B cell (primary cell): ENCODE measurements at places on chromosomes 7 and 10. TPM values are rescaled to one million over a fixed set of nuclear protein-coding genes. Genes with fewer than 3 reads are reported as not detected.
A peak's percentile ranks its signal among the peaks of the same experiment; 100 is the strongest.

- DNase-seq: no peak
- H3K4me3 ChIP-seq: no peak overlapping the region
- H3K27ac ChIP-seq: no peak overlapping the region
- H3K4me1 ChIP-seq: no peaks in the 10 kb centered on the region
These were observed 341.1 kb upstream of the SEMA3A start for GRCh38 chr7:84535580-84536270.

DNA sequence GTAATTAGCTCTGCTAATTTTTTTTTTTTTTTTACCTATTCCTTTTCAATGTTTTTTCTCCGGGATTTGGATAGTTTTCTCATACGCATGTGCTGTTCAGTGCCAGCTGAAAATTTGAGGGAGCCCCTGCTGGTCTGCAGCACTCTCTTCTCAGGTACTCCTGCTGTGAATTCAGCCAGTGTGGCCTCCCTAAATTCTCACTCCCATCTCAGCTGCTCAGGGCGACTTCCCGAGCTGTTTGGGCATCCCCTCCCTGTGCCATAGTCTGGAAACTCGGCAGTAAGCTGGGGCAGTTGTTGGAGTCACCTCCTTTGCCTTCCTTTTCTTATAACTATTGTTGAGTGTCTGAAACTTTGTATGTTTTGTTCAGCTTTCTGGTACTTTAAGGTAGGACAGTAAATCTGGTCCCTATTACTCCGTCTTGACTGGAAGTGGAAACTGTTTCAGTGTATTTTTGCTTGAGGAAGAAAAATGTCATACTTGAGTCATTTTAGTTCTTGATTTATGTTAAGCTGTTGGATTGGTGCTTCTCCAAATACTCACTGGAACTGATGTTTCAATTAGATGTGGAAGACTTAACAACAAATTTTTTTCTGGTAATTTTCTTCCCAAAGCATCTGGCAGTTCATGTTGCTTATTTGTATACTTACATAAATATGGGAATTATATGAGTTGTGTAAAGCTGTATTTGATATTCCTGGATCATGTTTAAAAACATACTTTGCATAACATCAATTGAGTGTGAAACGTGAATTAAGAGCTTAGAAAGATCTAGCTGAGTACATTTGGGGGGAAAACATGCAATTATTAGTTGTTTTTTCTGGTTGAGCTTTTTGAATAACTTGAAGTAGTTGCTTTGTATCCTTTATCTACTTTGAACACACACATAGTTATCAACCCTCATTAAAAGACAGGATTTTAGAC, 33.7 kb downstream of the MINPP1 start:
- no peak for DNase-seq
- H3K27me3 ChIP-seq: no peaks in the 10 kb centered on the region
- no peak overlapping the region for H3K4me3 ChIP-seq
- no peak overlapping the region for H3K27ac ChIP-seq

Gene LLCFC1
- not detected in 2 replicates for polyA plus RNA-seq

DNA sequence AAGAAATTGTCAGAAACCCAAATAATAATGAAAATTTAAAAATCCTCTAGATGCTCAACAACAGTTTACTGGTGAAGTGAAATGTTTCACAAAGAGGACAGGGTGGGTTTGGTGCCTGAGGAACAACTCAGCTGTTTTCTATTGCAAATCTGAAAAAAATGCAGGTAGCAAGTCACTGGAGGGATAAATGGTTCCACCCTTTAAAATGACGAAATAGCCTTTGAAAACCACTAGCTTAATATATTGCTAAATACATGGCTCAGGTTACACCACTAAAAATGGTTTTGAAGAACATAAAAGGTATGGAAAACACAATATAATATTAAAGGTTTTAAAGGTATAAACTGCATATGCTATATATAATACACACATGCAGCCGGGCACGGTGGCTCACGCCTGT, 69.5 kb downstream of the LMBR1 start:
- H3K36me3 ChIP-seq: no peaks in the 10 kb centered on the region
- H3K4me3 ChIP-seq: no peak overlapping the region
- DNase-seq: no peak
- H3K4me1 ChIP-seq: no peaks in the 10 kb centered on the region
- H3K27ac ChIP-seq: no peak overlapping the region

DNA sequence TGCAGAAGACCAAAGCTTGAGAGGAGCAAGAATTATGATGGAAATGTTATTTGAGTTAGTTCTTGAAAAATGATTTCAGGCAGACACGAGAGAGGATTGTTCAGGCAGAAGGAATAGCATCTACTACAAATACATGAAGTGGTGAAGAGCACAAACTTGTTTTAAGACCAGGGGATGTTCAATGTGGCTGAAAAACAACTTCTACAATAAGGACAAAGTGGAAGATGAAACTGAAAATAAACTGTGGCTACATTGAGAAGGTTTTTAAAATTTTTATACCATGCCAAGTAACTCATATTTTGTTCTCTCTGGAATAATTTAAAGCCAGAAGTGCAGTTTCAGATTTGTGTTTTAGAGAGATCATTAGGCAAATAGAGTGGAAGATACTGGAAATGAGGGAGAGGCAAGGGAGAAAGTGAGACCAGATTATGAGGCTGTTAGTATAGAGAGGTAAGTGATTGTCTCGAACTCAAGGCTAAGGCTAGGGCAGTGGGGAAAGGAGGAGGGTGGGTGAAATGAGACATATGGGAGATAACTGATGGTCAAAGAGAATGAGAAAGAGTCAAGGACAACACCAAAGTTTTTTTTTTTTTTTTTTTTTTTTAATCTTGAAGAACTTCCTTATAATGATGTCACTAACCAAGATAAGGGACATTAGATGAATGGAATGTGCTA, 115.4 kb downstream of the MDFIC start:
- H3K4me3 ChIP-seq: no peak overlapping the region
- H3K36me3 ChIP-seq: no peaks in the 10 kb centered on the region
- no peak for DNase-seq
- H3K27ac ChIP-seq: no peak overlapping the region
- no peaks in the 10 kb centered on the region for H3K4me1 ChIP-seq
- H3K27me3 ChIP-seq: no peaks in the 10 kb centered on the region

- H3K4me1 ChIP-seq: peaks cover 39% of the 10 kb centered on the region
- no peaks in the 10 kb centered on the region for H3K27me3 ChIP-seq
- peak; percentile 85 for DNase-seq
- peaks cover 52% of the 10 kb centered on the region for H3K36me3 ChIP-seq
- peak overlapping the region; percentile 28 for H3K27ac ChIP-seq
These were observed 85.8 kb downstream of the GSAP start for GRCh38 chr7:77330169-77330882.
